CD4-positive, alpha-beta T cell treated with Interleukin-10 for 1 hour (primary cell): ENCODE measurements at places on chromosomes 1 and 21.

GRCh38 chr1:68363339-68363738 lies 86.4 kb downstream of the RPE65 start:
- DNase-seq, result no peak

GRCh38 chr1:226185141-226186036 lies 1.2 kb downstream of the ACBD3 start:
- DNase-seq, result peak; percentile 1

- DNase-seq, result no peak
Observed at GRCh38 chr1:1601564-1602303, 1.8 kb upstream of the FNDC10 start.

- no peak for DNase-seq
Observed at GRCh38 chr1:96425382-96426129, 296.0 kb upstream of the PTBP2 start.

DNA sequence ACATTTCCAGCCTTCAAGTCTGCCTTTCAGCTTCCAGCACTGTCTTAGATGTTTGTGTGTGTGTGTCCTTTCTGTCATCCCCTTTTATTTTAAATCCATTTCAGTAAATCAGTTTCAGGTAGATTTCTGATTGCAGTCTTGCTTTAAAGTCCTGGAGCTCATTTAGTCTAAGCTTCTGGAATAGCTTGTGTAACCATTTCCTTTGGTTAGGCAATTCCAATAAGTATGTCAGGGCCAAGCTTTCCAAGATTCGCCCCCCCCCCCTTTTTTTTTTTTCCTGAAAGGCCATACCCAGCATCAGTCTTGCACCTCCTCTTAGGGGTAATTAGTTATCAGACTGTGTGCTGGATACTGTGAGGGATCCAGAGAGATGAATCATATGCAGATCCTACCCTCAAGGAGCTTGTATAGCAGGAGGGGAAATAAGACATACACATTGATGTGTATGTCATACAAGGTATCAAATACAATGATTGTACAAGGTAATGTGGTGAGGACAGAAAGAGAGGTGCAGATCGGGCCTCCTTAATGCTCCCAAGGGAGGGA lies 41.3 kb downstream of the NFYC start:
- no peak for DNase-seq

DNA sequence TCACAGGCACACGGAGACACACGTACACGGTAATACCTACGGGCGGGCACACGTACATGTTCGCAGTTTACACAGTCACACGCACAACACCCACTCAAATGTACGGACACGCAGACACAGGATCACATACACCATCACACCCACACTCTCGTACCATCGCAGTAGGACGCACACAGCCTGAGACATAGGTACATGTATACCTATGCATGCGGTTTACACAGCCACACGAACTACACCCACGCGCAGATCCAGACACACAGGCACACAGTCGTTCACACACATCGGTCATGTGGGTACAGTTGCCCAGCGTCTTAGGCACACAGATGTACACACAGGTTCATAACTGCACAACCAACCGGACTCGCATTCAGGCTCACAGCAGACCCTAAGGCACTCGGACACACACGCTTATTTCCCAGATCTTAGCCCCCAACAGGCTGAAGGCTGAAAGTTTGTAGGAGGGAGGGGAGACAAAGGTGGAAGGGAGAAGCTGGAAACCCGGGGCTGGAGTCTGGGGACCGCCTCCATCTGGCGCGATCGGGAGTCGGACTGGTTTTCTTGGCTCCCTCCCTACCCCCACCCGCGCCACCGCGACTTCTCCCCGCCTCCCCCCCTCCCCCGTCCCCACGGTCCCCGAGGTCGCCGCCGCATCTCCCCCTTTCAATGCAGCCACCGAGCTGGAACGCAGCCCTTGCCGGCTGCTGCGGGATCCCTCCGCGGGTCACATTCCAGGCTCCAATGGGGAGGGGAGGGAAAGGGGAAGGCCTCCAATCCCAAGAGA lies 51.9 kb upstream of the SYNC start:
- peak; percentile 52 for DNase-seq

DNA sequence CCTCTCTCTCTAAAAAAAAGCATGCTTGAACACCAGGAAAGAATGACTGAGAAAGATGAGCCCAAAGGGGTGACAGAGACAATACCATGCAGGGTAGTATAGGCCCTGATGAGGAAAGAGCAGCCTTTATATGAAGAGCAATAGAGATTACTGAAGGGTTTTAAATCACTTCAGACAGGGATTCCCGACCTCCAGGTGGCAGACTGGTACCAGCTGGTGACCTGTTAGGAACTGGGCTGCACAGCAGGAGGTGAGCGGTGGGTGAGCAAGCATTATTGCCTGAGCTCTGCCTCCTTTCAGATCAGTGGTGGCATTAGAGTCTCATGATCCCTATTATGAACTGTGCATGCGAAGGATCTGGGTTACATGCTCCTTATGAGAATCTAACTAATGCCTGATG lies 30.8 kb upstream of the GTF2B start:
- no peak for DNase-seq
